ENCODE measurements at places on chromosomes 1 and 21.

DNA sequence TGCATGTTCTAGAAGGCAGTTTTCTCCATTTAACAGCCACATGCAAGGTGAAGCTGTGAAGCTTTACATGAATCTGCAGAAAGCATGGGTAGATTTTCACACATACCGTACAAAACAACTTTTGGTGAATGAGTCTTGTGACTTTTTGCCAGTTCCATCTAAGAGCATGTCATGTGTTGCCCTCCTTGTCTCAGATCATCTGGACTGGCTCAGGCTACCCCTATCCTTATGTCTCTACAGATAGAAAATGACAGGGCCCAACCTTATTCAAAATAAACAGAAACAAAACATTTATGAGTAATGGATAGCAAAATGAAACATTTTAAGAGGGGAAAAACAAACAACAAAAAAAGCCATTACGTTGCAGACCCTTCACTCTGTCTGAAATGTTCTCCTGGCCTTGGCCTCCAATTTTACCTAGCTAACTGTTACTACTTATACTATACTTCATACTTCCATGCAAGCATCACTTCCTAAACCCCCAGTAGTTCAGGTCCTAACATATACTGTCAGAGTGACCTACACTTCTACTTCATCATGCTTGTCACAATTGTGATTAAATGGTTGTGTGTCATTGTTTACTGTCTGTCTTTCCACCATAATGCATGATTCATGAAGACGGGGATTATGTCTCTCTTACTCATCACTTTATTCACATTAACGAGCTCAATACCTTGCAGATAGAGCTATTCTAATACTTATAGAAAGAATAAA, 39.0 kb downstream of the LRRC8C start:
- DNase-seq: no peak

- DNase-seq: no peak
Measured at GRCh38 chr1:58650141-58650540, 49.7 kb downstream of the MYSM1 start.

GRCh38 chr1:246160905-246161304, 346.2 kb downstream of the SMYD3 start:
- no peak for DNase-seq

DNA sequence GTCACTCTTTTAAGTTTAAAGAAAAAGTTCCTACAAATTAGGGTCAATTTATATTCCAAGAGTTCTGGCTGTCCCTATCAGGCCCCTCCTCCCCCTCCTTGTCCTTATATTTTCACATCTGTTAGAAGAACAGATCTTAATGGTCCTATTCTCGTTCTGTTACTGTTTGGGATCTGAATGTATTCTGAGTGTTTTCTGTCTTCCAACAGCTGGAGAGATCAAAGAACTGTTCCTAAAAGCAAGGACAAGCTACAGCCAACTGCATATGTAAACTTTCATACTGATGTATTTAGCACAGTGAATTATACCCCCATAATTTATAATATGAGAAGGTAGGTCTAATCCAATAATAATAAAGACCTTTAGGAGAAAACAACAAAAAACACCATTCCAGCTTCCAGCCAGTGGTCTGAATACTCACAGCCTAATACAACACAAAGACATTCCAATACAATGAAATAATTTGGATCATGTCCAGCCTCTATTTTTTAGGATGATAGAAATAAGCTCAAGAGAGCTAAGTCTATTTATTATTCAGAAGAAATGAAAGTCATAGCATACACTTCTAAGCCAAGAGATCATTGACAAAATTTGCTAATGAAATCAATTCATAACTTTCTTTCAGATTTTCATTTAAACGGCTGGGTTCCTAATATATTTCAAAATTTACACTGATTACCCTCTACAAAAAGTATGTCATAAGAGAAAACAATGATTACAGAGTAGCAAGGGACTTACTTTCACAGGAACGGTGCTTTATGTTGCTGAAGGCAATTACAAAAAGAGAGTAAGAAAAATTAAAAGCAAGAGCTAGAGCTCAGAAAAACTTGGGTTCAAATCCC, 25.3 kb downstream of the WLS start:
- DNase-seq: no peak

- DNase-seq: no peak
Measured at GRCh38 chr1:94033849-94034248, 87.1 kb downstream of the ABCA4 start.

DNA sequence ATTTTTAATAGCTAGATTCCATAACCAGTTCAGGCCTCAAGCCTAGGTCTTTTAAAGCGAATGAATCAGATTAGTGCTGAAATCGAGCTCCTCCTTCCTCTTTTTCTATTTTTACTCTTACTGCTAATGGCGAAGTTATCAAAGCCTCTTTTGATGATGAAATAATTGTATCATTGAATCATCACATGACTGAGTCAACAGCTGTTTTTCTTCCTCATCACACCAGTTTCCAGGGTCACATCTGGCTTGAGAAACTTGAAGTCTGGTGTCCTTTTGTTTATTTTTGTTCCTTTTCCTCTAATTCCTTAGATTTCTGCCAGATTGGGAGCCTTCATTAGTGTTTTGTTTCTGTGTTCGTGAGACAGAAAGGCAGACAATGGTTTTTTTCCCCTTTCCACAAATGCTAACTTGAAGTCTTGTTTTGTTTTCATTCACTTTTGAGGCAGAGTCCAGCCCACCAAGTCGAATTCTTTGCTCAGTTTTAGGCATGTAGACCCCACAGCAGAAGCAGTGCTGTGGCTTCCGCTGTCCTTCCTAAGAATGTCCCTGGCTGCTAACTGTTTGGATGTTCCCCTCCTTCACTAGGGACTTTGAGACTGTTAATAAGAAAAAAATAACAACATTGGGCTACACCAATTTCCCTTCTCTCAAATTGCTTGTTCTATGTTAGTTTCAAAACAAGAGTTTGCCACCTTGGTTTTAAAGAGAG, 51.9 kb upstream of the FMOD start:
- DNase-seq: no peak

DNA sequence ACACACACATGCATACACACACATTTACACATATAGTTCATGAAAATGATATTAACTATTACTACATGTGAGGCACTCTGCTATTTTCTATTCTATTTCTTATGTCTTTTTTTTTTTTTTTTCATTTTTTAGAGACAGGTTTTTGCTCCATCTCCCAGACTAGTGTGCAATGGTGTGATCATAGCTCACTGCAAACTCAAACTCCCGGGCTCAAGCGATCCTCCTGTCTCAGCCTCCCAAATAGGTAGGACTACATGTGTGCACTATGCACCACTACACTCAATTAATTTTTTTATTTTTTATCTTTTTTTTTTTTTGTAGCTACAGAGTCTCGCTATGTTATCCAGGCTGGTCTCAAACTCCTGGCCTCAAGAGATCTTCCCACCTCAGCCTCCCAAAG, 48.8 kb upstream of the RAB4A start:
- no peak for DNase-seq

DNA sequence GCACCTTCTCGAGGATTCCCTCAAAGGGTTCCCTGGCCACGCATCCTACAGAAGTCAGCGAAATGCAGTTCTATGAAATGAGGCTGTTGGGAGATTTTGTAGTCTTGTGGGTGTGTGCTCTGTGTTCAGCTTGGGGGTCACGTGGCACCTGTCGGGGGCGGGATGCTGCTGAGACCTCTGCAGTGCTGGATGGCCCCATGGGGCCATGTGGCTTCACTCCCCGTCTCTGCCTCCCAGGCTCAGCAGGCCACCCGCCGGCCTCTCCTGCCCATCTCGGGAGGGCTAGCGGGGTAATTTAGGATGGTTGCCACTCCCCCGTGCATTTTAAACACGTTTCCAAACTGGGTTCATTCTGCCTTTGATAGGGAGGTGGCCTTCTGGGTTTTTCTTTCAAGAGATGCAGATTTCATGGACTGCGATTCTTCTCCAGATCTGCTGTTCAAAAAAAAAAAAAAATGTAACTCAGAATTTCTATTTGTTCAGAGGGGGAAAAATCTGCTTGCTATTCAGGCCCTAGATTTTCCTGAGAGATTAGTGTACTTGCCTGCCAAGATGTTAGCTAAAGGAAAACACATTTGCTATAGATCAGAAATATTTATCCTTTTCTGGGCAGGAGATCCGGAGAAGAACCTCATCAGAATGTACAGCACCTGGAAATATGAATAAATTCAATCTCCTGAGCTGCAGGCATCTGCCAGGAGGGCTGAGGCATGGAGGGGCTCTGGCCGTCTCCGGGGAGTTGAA, 277.2 kb upstream of the VAMP3 start:
- no peak for DNase-seq

DNA sequence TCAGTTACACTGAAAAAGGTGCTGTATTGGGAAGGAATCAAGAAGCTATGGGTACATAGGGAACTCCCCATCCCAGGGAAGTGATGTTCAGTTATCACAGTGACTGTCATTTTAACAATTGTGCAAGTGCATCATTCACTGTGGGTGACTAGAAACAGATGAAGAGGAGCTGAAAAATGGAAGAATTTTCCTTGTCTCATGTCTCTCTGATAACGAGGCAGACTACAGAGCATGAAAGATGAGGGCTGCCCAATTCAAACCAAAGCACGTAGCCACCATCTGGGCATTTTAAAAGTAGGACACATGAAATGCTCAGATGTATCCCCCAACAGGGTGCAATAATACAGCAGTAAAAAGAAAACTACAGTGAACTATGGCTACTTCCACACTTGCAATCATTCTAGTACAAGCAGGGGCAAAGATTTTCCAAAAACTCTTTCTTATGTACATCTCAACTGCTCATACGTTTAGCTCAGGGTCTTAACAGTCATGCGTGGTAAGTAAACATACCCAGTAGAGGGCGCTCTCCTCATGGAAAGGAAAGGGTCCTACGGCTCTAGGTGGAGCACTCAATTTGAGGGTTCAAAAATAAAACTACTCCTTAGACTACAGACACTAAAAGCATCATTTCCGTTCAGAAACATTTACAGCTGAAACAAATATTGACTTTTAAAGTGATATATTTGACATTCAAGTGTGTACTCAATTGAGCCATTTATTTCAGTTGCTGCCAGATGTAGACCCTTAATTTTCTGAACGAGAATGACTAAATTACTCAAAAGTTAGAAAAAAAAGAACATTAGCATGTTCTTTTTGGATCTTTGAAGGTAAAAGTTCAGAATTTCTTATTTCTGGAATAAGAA, 143.2 kb downstream of the KCTD3 start:
- no peak for DNase-seq

DNA sequence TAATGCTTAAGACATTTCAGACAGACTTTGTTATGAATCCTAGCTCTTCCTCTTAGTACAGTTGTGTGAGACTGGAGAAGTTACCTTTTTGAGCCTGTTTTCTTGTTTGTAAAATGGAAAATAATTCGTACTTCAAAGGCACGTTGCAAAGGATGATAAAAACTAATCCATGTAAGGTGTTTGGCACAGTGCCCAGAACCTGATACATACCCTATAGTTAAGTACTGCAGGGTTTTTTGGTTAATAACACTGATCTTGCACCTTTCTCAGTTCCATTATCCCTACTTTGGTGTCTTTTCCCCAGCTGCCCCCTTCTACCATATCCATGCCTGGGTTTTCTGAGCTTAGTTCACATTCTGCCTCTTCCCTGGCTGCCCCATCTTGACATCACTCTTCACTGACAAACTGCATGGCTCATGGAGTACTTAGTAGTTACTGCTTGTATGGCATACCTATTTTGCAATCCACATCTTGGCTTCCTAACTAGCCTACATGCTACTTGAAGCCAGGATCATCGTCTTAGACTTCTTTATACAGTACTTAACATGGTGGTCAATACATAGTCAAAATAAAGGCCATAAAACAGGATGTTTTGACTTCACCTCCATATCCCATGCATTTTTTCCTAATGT, 10.1 kb downstream of the CCDC185 start:
- DNase-seq: no peak

DNA sequence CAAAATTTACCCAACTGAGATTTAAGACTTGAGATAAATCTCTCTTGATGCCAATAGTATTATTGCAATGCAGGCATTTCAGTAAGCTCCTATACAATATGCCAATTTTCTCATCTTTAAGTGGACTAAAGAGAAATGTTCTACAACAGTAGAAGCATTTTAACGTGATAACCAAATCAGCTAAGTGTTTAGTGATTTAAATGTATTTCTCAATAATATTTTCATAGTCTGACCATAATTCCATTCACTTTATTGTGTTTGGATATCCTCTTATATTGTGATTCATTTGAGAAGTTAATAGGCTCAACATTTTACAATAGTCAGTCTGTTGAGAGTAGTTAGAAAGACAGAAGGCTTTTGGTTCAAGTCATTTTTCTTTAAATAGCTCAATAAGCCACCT, 44.6 kb upstream of the DR1 start:
- no peak for DNase-seq

DNA sequence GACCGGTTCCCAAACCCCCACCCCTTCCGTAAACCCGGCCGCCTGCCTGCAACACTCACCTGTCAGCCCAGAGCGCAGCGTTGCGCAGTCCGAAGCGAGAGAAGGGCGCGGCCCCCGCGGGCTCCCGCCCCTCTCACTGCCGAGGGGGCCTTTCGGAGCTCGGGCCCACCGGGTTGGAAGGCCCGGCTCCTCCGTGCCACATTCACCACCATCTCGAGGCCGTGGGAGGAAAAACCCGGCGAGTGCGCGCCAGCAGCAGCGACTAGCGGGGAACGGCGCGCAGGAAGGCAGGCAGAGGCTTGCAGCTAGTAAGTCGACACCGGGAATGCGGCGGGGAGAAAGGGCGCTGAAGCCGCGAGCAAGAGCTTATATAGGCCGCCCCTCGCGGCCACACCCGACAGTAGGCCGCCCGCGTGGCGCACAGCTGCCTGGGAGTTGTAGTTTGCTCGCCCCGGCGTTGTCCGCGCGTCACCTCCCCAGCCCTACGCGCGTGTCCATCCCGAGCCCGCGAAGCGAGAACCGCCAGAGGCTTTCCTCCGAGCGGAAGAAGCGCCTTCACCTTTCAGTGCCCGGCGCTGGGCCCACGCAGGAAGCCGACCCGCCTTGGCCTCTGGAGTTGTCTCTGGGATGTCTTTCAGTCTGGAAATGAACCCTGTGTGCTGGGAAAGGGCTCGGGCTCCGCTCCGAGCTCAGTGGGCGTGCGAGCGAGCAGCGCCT, 10.4 kb upstream of the RAB42 start:
- DNase-seq: peak; percentile 98

DNA sequence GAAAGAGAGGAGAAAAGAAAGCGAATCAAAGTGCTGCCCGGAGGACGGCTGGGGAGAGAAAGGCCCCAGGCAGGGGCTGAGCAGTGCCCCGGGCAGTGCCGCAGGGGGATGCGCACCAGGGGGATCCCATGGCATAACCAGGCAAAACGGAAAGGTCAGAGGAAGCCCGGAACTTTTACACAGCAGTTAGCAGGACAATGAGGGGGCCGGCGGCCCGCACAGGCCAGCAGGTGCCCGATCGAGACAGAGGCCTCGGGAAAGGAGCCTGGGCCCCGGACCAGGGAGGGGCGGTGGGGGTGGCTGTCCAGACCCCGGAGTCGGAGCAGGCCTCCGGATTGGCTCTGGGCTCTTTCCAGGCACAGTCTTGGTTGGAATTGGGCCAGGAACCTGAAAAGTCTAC, 86.8 kb downstream of the CASZ1 start:
- DNase-seq: no peak

Measured in head of caudate nucleus (tissue), 42 donors.